ENCODE measurements at places on chromosomes 11 and 22.

DNA sequence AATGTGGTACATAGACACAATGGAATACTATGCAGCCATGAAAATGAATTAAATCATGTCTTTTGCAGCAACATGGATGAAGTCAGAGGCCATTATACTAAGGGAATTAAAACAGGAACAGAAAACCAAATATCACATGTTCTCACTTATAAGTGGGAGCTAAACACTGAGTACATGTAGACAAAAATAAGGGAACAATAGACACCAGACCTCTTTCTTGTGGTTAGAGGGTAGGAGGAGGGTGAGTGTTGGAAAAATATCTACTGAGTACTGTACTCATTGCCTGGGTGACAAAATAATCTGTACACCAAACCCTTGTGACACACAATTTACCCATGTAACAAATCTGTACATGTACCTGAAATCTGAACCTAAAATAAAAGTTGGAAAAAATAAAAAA is 59.1 kb upstream of the ANO5 start:
- DNase-seq, result no peak

GRCh38 chr22:21734540-21735199 is 924 bp downstream of the YPEL1 start:
- DNase-seq, result no peak

GRCh38 chr11:76209973-76210930 is 4.0 kb upstream of the WNT11 start:
- DNase-seq, result no peak

DNA sequence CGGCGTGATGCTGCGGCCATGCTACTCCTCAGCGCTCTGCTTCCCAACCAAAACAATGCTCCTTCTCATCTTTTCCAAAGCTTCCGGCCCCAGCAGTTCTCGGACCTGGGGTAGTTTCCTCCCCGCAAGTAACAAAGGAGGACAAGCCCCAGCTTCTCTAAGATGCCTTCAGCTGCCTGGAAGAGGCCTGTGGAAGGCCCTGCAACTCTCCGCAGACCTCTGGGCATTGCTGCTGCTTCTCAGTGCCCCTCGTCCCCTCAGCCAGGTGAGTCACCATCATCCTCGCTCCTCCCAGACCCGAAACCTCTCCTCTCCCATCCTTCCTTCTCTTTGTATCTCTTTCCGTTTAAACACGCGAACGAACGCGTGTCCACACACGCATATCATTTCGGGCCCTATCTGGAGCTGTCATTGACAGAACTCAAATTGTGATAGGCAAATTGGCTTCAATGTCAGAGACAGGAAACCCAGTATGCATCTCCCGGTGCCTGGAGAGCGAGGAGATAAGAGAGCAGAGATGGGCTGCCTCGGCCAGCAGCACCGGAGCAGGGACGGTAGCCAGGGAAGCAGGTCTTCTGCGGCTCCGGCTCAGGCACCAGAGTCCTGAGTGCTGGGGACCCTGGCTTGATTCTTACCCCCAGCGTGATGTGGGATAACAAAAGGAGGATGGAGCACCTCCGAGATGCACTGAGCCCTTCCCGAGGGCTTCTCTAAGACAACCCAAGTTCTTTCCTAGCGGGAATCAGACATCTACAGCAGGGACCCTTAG is 22.0 kb upstream of the JAM3 start:
- no peak for DNase-seq

DNA sequence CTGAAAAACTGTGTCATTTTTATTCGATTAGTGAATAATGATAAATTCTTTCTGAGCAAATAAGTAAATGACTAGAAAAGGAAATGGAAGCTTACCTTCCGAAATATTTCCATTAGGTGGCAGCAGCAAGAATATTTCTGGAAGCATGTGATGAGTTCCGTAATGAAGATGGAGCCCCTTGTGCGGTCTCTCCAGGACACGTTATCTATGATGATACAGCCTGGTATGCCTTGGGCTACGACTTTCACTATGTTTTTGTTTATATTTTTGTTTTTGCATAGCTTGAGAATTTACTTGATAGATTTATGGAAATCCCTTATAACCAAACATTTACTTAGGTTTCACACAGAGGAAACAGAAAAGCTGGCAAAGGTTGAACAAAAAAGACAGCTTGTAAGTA is 25.7 kb downstream of the CASP5 start:
- DNase-seq, result no peak

- no peak for DNase-seq
These were observed 20.2 kb downstream of the CHST1 start for GRCh38 chr11:45644981-45645889.

GRCh38 chr22:45151503-45151902 is 12.2 kb upstream of the NUP50 start:
- no peak for DNase-seq

GRCh38 chr11:128240546-128240945 is 346.8 kb downstream of the ETS1 start:
- DNase-seq, result no peak

DNA sequence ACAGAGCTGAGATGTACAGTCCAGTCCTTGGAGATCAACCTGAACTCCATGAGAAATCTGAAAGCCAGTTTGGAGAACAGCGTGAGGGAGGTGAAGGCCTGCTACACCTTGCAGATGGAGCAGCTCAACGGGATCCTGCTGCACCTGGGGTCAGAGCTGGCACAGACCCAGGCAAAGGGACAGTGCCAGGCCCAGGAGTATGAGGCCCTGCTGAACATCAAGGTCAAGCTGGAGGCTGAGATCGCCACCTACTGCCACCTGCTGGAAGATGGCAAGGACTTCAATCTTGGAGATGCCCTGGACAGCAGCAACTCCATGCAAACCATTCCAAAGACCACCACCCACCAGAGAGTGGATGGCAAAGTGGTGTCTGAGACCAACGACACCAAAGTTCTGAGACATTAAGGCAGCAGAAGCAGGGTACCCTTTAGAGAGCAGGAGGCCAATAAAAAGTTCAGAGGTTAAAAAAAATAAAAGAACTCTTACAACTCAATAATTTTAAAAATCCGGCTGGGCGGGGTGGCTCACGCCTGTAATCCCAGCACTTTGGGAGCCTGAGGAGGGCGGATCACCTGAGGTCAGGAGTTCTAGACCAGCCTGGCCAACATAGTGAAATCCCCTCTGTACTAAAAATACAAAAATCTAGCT is 69.9 kb upstream of the RTL6 start:
- DNase-seq, result no peak

GRCh38 chr11:15903246-15903645 is 453.1 kb downstream of the SOX6 start:
- DNase-seq, result no peak

GRCh38 chr11:134521001-134521400 is 109.0 kb upstream of the B3GAT1 start:
- no peak for DNase-seq

- no peak for DNase-seq
These were observed 883.3 kb downstream of the NTM start for GRCh38 chr11:132253469-132254264.
